ENCODE measurements at places on chromosomes 3 and 15.

DNA sequence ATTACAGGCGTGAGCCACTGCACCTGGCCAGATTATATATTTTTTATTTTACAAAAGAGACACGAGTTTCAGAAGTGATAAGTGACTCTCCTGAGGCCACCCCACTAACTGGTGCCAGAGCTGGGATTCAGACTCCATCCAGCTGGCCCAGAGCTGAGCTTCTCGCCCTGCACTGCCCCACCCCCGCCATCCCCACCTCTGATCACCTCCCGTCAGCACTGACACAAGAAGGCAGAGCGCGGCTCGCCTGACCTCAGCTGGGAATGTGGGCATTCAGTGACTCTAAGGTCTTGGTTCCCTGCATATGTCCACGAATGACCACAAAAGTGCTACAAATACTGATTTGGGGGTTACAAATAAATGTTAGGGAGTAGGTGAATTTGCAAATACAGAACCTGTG lies 56.1 kb upstream of the GALNT15 start:
- no peak for DNase-seq

GRCh38 chr3:177601152-177601551 lies 403.9 kb upstream of the TBL1XR1 start:
- DNase-seq: no peak

DNA sequence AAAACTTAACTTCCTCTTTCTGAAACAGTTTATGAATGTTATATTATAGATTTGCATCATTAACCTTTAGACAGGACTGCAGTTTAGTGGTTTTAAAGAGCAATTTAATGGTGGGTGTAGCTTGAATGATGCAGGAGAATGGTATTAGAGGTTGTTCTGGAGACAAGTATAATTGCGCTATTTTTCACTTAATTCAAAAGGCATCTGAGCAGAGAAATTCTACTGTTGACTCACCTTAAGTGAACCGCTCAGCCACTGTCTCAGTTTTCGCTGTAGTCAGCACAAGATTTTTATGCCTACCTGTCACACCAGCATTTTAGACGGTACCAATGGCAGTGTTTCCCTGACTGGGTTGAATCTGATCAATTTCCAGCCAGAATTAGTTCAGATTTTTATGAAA lies 348.8 kb upstream of the DCBLD2 start:
- no peak for DNase-seq

DNA sequence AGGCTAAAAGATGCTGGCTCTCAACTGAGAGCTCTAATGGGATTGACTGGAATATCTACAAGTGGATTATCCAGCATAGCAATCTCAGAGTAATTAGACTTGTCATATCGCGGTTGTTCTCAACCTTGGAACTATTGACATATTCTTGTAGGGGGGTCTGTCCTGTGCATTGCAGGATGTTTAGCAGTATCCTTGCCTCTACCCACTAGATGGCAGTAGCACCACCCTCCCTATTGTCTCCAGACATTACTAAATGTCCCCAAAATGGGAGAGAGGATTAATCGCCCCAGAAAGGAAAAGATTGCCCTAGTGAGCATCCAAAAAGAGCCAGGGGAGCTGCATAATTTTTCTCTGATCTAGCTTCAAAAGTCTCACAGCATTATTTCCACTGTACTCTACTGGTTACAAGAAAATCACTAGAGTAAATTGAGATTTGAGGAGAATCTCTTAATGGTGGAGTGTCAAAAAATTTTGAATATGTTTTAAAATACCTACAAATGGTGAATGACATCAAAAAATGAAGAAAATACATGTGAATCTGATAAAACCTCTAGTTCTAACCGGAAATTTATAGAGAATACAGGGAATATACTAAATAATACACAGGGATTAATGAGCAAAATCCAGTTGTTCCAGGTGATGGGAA lies 388.2 kb upstream of the AGTR1 start:
- peak; percentile 38 for DNase-seq

DNA sequence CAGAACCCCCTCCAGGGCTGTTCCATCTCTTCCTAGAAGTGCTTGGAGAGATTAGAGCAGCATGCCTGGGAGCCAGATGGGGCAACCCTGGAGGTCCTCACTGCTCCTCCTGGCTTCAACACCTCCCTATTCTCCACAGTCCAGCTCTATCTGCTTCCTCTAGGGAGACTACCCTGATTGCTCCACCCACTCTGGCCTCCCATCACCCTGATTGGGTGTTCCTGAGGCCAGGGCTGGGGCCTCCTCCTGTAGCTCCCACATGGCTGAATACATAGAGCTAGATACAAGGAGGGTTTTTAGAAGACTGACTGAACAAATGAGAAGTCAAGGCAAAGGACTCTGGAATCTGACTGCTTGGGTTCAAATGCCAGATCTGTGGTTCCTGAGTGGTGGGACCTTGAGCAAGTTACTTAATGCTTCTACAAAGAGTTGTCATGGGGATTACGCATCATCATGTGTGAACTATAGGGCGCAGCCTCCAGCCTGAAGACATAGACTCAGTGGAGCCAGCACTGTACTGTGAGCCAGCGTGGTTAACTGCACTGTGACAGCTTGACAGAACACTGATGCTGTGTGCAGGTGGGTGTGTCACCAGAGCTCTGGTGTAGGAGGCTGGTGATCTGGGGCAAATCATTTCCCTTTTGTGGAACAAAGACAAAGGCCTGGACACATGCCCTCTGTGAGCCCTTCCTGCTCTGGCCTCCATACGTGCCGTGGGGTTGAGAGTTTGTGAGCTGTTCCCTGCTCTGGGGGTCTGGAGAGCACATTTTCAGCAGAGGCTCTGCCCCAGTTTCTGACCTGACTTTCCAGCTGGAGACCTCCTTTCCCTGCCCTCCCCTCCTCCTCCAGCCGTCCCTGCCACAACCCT lies 74.8 kb downstream of the SCN5A start:
- DNase-seq: no peak

GRCh38 chr3:171150945-171151344 lies 124.4 kb upstream of the SLC2A2 start:
- DNase-seq: no peak

- no peak for DNase-seq
Measured at GRCh38 chr3:186472456-186473008, 71.6 kb downstream of the CRYGS start.

DNA sequence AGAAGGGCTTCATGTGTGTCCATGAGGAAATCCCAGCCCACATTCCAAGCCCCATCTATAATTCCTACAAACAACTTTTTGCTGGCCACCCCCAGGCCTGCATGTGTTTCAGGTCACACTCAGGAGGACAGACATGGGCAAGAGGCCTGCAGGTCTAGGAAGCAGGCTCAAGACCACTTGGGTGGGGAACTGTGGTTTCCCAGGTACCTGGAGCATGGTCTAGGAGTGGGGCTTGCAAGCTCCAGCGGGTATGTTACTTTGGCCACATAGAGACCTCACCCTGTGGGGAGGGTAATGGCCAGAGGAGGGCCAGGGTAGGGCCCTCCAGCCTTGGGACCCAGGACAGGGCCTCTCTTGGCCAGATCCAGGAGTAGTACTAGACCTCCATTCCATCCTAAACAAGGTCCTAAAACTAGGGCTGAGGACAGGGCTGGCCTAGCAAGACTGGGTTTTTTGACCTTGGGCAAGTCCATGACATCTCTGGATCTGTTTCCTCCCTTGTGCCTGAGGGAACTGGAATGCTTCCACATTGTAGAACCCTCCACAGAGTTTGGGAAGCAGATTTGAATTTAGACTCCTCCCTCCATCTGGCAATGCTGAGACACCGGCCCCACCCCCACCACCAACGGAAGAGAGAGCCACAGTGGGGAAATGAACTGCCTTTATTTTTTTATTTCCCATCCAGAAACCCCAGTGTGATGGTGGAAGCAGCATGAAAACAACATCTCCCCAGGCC lies 22.3 kb downstream of the EAF1 start:
- DNase-seq: no peak

DNA sequence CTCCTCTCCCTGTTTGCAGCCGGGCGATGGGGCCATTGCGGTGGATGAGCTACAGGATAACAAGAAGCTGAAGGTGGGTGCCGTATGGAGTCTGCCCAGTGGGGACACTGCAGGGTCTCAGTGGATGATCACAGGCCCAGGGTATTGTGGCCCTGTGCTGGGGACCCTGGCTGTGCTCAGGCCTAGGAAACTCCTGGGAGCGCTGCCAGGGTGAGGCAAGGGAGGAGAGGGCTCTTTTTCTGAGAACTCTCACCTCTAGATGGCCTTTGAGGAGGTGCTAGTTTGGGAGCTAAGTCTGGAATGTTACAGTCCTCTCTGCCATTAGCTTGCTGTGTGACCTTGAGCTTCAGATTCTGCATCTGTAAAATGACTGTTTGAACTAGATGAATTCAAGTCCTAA lies 16.4 kb downstream of the SLC24A1 start:
- DNase-seq: no peak

DNA sequence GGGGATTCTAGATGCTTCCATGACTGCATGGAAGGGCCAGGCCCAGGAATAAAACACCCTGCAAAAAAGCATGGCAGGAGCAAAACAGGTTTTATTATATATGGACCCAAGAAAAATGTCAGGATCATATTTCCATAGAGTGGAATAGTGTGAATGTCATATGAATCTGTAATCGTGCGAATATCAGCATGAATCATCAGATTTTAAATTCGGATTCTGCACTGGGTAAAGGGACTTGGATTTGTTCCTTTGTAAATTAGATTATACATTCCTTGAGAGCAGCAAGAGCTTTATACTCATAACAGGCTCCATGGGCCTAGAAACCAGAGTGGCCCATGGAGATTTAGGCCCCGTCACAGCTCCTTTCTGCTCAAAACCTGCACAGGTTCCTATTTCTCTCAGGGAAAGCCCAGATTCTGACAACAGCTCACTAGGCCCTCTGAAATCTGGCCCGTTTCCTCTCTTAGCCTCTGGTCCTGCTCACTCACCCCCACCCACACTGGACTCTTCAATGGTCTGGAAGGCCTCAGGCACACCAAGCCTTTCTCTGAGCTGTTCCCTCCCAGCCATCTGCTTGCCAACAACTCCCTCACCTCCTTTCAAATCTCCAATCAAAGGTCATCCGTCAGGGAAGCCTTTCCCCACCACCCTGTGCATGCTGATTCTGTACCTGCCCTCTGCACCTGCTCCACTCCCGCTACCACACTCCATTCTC lies 76.0 kb downstream of the FEM1B start:
- no peak for DNase-seq

DNA sequence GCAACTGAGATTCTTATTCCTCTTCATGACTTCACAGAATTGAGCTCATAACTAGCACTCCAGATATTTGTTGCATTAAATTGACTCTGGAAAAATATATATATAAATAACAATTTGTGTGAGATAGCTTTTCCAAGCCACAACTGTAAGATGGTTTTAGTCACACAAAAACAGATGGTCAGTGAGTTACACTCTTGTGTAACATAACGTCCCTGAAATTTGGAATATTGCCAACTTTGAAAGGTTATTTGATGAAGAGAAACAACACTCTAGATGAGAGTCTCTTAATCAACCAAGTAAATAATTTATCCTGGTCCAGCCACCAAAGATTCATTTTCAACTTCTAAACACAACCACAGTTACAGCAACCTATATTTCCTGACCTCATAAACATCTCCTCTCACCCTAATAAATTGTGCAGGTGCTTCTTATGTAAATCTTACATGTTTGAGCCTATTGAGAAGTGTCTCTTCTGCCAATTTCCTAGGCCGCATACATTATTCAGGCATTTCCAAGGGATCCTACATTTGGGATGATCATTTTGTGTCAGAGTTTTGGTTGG lies 84.9 kb upstream of the ACP3 start:
- peak; percentile 26 for DNase-seq

DNA sequence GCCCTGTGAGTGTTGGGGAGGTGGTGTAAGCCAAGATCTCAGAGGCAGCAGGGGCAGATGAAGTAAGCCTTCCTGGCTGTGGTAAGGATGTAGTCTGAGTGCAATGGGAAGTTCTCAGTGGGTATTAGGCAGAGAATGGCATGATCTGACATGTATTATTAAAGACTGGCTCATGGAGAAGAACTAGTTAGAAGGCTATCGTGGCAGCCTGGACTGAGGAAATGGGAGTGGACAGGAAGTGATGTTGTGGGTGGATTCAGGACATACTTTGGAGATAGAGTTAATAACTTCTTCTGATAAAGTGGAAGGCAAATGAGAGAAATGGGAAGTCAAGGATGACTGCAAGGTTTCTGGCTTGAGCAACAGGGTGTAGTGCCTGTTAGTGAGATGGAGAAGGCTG lies 250.9 kb upstream of the CFAP20DC start:
- DNase-seq: no peak

DNA sequence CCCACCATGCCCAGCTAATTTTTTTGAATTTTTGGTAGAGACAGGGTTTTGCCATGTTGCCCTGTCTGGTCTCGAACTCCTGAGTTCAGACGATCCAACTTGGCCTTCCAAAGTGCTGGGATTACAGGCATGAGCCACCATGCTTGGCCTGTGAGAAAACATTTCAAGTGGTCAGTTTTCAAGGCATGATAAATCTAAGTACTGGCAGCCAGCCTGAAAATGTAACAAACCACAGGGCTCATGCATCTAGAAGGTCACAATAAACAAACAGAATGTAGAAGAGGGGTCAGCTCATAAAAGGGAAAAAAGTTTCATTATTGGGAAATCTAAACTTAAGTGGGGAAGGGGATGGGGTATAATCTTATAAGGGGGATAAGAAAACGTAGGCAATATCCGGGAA lies 39.9 kb downstream of the PPCDC start:
- peak; percentile 96 for DNase-seq

DNA sequence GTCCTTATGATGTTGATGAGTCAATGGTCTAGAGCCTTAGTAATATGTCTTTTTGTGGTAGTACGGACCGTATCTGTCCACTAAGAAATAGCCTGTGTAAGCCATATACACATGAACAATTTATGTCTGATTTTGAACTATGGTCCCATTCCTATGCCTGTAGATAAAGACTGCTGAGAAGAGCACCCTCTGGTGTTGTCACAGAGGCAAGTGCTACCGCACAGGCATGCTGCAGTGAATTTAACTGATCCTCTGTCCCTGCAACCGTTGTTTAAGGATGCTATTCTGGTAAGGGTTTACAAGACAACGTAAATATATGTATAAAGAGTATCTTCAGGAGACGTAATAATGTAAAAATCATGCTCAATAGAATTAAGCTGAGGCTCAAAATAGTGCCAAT lies 170.7 kb downstream of the UBE3A start:
- DNase-seq: no peak

DNA sequence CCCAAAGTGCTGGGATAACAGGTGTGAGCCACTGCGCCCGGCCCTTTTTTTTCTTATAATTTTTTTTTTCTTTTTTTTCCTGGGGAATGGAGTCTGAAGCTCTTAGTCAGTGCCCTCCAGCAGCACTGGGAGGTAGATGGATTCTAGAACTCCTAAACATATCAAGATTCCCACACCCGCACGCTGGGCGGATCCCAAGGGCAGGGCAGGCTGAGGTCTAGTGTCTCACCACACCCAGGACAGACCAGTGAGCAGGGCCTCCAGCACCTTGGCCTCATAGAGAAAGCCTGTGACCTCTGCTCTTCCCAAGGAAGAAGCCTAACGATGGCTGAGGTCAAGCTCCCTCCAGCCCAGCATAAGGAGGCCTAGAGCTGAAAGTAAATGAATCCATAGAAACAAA lies 153.7 kb upstream of the MEF2A start:
- no peak for DNase-seq

DNA sequence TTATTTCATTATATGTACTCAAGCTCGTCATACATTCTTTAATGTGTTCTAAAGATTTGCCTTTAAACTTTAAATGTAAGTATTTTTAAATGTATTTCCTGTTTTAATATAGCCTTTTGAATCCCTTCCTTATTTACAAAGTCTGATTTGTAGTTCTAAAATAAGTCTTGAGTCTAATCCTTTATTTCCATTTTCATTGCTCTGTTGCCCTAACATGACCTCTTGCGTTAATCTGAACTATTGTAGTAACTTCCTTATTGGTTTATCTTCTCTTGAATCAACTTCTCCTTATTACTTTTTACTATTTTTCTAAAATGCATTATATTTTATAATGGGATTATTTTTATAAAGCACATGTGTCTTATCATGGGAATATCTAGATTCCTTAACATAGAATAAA lies 24.0 kb downstream of the KNL1 start:
- DNase-seq: no peak

Data from fibroblast of villous mesenchyme (primary cell).